ENCODE measurements at places on chromosomes 13 and 19.
A peak's percentile ranks its signal among the peaks of the same experiment; 100 is the strongest.

- no peak for DNase-seq
These were observed 22.8 kb downstream of the ERICH6B start for GRCh38 chr13:45592758-45593157.

GRCh38 chr13:20713751-20714150, 10.3 kb downstream of the IL17D start:
- no peak for DNase-seq

- no peak for DNase-seq
These were observed 7.2 kb downstream of the RNASEH2B start for GRCh38 chr13:50916701-50917184.

- DNase-seq, result peak; percentile 70
These were observed at the start of gene HOMER3 for GRCh38 chr19:18940769-18941627. Gene HOMER3, minus strand, starts transcription at chr19:18941217. Its CDS starts 2,235 bp downstream, at chr19:18938982.

DNA sequence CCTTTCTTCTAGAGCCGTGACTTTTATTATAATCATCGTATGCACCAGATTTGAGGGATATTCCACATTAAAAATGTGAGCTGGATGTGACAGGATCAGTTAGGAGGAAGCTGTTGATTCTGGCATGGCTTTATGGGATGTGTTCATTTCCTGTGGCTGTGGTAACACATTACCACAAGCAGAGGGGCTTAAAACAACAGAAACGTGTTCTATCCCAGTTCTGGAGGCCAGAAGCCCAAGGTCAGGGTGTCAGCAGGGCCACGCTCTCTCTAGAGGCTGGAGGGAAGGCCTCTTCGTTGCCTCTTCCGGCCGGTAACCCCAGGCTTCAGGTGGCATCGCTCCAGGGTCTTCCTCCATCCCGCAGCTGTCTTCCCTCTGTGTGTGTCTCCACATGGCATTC, 14.5 kb downstream of the MED25 start:
- DNase-seq, result no peak
